Cortex of kidney (tissue), 1 donor: ENCODE measurements at places on chromosomes 4 and X.

GRCh38 chr4:8155660-8156421 lies 2.8 kb downstream of the ABLIM2 start:
- no peak for DNase-seq

DNA sequence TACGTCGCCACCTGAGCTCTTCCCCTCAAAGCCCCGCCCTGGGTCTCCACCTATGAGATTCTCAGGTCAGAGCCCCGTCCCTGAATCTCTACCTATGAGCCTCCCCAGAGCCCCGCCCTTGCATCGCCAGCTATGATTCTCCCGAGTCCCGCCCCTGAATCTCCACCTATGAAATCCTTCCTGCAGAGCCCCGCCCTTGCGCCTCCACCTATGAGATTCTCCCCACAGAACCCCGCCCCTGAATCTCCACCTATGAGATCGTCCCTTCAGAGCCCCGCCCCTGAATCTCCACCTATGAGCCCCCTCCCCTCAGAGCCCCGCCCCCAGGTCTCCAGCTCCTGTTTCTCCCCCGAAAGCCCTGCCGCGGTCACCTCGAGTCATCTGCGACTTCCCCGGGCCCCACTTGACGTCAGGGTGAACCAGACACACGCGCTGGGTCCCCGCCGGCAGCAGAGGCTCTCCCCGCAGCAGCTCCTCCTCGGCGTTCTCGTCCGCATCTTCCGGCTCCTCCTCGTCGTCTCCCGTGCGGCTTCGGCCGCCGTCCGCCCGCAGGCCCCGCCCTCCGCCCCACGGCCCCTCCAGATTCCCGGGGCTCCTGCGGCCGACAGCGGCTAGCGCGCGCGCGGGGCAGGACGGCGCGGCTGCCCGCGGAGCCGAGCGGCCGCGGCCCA lies 393 bp downstream of the GTPBP6 start:
- no peak for DNase-seq

DNA sequence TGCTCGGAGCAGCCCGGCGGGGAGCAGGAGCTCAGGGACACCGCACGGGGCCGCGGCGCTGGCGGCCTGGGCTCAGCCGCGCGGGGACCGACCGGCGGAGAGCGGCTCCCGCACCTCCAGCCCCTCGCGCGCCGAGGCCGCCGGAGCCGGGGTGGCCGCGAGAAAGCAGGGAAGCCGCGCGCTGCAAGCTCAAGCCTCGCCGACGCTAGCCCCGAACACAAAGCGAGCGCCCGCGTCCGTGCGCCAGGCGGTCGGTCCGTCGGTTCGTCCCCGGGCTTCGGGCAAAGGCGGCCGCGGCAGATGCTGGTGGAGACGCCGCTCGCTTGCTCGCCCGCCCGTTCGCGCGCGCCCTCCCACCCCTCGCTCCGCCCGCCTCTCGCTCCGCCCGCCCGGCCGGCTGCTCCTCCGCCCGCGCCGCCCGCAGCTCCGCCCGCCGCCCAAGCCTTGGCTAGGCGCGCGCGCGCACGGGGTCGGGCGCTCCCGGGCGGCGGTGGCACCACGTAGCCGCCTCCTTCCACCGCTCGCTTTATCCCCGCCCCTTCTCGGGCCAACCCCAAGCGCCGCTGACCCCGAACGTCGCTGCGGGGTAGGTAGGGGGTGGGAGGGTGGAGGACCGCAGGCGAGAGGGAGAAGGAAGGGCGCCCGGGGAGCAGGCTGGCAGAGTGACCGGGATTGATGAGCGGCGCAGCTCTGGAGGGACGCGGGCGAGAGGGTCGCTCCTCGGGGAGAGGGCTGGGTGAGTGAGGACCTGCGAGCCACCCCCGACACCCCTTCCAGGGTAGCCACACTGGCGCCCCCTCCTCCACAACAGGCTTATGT lies at the start of gene TSPAN5:
Gene TSPAN5 (minus strand): TSS at position 325 of the 819 bp plus-strand sequence.
- no peak for DNase-seq

GRCh38 chrX:84174348-84174747 lies 13.7 kb downstream of the RPS6KA6 start:
- DNase-seq = no peak

DNA sequence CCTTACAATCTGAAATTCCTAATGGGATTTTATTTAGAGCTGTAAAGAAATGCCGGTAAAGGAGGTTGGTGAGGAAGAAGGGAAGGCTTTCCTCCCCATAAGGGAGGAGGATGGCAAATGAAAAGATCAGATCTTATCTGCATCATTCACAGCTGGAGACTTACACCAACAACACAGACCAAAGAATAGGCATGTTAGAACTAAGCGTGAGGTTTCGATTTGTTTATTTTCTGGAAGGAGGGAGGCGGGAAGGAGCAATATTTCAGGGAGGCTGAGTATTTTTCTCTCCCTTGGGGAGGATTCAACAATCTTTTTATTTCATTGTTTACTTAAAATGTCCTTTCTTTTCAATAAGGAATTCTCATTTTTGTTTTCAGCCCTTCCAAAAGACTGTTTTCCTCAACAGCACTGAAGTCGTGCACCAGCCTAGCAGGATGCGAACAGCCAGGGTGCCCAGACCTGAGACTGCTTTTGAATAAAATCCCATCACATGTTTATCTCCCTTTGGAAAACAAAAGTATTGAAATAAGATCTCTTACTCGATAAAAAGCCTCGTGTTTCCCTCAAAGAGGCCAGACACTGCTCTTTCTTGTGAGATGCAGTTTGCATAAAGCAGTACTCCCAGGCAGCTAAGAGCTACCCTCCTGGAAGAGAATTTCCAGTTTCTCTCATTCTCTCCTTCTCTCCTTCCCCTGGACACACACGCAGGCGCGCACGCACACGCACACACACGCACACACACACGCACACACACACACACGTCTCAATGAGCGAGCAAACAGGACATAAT lies 236.1 kb downstream of the MGST2 start:
- no peak for DNase-seq

- no peak for DNase-seq
Observed at GRCh38 chrX:65755786-65756185, 88.3 kb downstream of the MSN start.

- DNase-seq = no peak
Observed at GRCh38 chrX:18654875-18655836, 16.8 kb downstream of the RS1 start.

GRCh38 chrX:23548164-23548563 lies 119.1 kb upstream of the PRDX4 start:
- DNase-seq = no peak

- DNase-seq = no peak
Observed at GRCh38 chrX:68823413-68824151, 5.2 kb upstream of the EFNB1 start.

GRCh38 chrX:13888284-13888683 lies 71.4 kb upstream of the GPM6B start:
- no peak for DNase-seq

DNA sequence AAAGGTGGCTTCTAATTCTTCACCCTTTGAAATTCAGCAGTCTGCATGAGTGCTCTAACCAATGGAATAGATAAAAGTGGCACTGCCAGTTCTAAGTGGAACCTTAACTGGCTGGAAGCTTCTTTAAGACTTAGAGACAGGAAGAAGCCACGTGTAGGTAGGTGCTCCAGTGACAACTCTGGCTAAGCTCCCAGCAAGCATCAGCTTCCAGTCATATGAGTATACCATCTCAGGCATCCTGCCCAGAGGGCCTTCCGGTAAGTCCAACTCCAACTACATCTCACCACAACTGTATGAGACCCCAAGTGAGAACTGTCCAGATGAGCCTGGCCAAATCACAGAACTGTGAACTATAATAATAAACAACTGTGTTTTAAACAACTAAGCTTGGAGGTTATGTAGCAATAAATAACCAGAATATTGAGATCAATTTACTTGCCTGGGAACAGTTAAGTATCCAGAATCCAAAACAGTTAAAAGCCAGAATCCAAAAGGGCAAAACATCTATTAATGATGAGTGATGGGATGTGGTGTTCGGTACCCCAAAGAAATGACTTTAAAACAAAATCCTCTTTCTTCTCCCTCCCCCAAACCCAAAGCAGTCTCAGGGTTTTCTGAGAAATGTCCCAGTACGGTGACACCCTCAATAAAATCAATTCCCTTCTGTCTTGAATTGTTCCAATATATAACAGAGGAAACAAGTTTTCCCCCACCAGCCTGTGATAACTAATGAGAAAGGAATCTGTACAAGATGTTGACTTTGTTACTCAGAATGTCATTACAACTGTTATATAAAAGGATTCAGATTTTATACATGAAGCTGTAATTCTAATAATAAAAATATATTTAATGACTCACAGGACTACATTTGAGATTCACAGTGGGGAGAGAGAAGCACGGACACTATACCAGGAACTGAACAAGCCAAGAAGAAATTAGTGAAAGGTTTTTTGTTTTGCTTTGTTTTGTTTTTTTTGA lies 4.2 kb downstream of the TSPAN5 start:
- DNase-seq = no peak

DNA sequence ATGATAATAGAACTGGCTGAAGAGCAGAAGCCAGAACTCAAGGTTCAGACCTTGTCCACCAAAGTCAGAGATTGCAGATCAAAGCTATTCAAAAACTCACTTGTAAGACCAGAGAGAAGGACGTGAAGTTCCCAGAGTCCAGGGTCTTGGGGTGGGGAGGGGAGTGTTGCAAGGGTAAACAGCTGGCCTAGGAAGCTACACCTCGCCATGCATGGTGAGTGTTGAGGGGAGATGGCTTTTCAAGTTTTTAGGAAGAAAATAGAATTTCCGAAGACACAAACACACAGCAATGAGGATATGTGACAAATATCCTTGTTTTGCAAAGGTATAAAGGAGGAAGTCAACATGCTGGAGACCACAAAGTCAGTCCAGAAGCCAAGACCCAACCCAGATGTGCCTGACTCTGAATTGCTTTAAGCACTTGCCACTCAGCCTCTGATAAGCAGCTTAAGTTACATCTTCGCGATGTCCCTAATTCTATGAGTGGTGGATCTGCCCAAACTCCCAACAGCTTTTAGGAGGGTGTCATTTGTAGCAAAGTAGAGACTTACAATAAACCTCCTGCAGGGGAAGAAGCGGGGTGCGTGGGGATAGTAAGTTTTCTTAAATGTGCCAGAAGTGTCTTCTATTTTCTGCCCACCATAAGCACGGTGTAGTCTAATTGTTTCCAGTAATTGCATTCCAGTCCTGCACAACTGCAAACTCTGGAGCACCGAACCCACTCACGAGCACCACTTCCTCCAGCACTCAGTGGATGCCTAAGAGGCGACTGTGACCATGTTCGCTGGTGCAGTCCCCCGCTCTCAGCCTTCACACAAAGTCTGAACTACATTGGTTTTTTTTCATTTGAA lies 26.5 kb downstream of the HAND2 start:
- DNase-seq = no peak

GRCh38 chr4:38489924-38490639 lies 173.9 kb upstream of the KLF3 start:
- no peak for DNase-seq

GRCh38 chr4:72702948-72703347 lies 133.9 kb upstream of the ADAMTS3 start:
- DNase-seq = no peak
